ENCODE measurements at places on chromosomes 5 and 9. TPM values are rescaled to one million over a fixed set of nuclear protein-coding genes. Genes with fewer than 3 reads are reported as not detected.

HTR4 gene
- polyA plus RNA-seq: not detected

S1PR3 gene
- polyA plus RNA-seq: 36.1 TPM

IRX4 gene
- not detected for polyA plus RNA-seq

SEPTIN8 gene
- polyA plus RNA-seq: 44.1 TPM

Measured in muscle of arm (tissue), 14 donors.